Foreskin keratinocyte (primary cell): ENCODE measurements at places on chromosomes 12 and 14.

DNA sequence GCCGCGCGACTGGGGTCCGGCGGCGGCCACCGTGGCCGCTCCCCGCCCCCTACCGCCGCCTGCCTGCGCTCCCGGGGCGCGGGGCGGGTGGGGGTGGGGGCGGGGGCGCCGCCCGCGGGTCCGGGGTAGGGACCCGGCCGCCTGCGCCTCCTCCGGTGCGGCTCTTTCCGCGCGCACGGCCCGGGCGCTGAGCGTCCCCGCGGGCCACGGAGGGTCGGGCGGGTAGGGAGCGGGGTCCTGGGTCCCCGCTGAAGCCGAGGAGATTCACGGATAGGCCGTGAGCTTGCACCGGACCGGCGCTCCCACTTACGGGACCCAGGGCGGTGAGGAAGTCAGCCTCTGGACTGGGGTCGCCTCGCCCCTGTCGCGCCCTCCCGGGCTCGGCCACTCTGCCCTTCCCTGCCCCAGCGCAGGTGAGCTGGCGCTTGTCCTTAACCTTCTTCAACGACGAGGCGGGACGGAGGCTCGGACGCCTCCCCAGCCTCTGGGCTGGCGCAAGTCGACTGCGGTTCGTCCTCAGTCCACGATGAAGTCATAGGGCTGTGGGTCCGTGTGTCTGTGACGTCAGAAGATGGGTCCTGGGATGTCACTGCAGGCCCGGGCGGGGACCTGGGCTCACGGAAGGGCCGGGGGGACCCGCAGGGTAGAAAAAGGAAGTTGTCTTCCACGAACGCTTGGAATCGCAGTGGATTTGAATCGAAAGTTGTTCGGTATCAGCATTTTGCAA is 514 bp downstream of the FBXO34 start:
- peak; percentile 32 for DNase-seq

DNA sequence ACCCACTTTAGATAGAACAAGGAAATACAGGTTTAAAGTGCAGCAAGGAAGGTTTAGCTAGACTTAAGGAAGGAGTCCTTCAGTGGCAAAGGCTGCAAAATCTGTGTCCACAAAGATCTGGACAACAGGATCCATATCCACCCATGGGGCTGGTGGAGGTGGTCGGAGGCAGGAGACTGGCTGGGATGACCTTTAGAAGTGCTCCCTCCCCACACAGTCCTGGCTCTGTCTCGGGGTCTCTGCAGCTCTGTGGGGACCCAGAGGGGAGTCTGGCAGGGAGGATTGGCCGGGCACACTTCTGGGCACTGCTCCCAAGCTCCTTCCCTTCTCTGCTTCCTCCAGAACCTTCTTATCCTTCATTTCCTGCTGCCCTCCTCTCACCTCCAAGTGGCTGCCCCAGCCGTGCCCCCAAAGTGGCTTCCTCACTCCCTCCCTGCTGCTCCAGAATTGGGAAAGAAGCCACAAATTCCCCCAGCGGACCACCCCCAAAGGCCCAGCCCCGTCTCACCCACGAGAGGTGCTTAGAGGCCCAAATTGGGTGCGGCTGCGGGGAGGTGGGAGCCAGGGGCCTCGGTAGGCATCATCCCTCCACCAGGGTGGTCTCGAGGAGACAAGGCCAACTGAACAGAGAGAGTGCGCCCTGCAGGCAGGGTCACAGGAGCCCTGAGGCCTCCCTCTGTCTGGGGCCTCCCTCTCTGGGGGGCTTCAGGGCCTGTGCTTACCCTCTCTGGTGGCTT is 21.9 kb upstream of the PGF start:
- DNase-seq: no peak

DNA sequence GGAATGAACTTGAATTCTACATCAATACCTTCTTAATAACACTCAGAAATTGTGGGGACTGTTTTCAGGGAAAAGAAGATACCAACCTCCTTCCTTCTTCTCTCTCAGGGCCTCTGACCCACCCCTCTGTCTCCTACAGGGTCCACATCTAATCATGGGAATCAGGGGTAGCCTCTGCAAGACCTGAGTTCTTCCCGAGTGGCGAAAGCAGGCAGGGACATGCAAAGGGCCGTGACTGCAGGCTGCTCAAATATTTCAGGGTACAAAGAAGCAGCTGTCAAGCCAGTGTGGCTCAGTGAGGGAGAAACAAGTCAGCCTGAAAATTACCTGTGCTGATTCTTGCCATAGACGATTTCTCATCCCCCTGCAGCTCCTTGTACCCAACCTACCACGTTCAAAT is 123.1 kb upstream of the PARP11 start:
- DNase-seq: peak; percentile 33

DNA sequence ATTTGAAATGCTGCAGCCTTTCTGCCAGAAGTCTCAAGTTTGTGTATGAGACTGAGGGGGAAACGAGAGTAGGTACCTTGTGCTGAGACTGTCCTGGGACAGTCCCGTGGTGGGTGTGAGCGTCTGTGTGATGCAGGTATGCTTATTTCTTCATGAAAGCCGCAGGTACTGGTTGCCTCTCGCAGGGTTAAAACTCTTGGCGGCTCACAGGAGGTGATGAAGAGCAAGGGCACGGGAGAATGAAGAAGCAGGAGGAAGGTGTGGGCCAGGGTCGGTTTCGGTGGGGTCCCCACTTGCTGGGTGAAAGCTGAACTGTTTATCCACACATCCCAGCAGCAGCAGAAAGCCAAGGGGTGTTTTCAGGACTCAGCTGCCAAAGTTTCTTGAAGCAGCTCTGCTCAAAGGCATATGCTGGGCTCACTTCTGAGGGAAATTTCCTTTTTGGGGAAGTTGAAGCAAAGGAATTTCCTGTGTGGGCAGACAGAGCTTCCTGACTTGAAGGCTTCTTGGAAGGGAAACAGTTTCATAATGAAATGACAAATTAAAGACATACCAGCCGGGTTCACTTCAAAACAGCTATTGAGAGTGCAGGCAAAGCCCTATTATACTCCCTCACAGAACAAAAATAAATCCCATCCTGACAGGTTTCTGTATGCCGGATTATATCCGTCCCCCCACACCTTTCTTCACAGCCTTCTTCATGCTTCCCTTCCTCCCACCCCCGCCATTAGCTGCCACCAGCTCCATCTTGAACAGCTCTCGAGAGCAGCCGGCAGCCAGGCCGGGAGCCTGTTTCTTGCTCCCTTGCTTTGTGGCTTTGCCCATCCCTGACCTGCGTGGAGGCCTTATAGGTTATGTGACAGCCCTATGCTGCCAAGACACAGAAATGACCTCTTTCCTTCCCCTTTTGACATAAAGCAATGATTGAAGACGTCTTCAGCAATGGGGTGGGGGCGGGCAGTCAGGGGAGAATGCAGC is 116.6 kb downstream of the ETV6 start:
- DNase-seq: no peak

DNA sequence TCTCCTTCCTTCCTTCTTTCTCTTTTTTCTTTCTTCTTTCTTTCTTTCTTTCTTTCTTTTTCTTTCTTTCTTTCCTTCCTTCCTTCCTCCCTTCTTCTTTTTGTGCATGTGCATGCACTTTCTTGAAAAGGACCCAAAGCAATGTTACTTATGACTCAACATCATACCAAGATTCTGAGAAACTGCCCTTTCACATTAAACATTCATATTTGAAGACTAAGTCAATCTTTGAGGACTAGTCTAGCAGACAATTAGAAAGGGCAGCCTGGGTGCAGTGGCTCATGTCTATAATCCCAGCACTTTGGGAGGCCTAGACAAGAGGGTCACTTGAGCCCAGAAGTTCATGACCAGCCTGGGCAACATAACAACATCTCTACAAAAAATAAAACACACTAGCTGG is 212.8 kb upstream of the KITLG start:
- peak; percentile 64 for DNase-seq

- DNase-seq: no peak
Observed at GRCh38 chr12:47954467-47955045, 8.8 kb upstream of the TMEM106C start.

DNA sequence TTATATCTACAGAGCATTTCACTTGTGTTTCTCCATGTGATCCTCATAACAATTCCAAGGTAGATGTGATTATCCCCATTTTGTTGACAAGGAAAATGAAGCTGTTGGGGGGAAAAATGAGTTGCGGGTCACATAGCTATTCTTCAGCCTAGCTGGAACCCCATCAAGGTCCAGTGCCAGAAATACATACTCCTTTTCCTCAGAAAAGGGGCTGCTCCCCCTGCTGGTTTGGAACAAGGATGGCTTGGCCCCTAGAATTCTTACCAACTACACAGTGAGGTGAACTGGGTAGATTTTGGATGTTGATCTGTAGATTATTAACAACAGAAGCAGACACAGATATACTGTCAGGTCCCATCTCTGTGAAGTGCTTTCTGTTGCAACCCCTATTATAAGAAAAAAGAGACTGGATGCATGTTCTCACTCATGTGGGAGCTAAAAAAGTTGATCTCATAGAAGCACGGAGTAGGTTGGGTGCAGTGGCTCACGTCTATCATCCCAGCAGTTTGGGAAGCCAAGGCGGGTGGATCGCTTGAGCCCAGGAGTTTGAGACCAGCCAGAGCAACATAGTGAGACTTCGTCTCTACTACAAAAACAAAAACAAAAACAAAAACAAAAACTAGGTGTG is 8.9 kb downstream of the IKZF4 start:
- DNase-seq: no peak

GRCh38 chr14:55537782-55538181 is 42.2 kb upstream of the KTN1 start:
- DNase-seq: no peak

DNA sequence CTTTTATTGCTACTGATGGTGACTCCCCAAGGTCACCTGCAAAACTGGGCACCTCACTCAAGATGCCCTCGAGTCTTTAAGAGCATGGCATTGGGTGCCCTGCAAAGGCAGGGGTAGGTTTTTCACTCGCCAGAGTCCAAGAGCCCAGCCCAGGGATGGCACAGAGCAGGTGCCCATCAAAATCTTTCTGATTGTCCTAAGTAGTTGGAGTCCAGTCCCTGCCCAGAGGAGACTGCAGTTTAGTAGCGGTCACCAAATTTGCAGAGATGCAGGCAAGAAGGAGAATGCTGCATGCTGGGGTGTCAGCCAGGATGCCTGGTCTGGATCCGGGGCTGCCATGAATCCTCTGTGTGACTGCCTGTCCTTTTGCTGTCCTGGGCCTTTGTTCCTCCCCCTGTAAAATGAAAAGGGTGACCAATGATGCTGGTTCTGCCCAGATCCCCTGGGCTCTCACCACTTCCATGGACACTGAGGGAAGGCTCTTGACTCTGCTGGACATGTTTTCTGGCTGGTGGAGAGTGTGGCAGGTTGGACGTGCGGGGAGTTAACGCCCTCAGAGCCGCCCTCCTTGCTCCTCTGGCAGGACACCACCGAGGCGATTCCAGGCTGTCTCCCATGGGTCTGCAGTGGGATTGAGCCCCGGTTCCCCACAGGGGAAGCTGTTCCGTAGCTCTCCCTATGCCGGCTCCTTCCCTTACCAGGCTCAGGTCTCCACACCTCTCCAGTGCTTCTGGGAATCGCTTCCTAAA is 41.3 kb downstream of the DLK1 start:
- no peak for DNase-seq

GRCh38 chr12:107464644-107465043 is 221.0 kb upstream of the PWP1 start:
- DNase-seq: no peak

GRCh38 chr14:72350215-72350614 is 418.0 kb downstream of the RGS6 start:
- DNase-seq: no peak

GRCh38 chr12:50375802-50376201 is 20.6 kb downstream of the FAM186A start:
- no peak for DNase-seq

GRCh38 chr14:73125746-73126145 is 10.6 kb upstream of the PSEN1 start:
- DNase-seq: no peak

DNA sequence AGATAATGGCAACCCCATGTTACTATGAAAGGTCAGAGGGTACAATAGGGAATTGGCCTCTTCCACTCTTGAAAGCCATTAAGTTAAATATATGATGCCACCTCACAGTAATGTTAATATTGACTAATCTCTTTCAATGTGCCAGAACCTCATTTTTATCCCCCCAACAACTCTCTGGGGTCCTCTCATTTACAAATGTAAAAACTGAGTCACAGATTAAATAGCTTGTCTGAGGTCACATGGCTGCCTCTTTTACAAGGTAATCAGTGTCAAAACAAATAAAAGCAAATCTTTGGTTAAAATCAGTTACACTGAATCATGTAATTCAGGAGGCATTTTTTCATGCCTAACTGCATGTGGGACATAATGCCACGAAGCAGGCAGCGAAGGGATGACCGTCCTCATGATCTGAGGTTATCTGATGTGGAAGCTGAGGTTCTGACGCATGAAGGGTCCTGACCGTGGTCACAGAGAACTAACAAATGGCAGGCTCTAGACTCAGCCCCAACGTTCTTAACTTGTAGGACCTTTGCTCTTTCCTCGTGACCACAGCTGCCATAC is 78.5 kb downstream of the PTPN21 start:
- no peak for DNase-seq

DNA sequence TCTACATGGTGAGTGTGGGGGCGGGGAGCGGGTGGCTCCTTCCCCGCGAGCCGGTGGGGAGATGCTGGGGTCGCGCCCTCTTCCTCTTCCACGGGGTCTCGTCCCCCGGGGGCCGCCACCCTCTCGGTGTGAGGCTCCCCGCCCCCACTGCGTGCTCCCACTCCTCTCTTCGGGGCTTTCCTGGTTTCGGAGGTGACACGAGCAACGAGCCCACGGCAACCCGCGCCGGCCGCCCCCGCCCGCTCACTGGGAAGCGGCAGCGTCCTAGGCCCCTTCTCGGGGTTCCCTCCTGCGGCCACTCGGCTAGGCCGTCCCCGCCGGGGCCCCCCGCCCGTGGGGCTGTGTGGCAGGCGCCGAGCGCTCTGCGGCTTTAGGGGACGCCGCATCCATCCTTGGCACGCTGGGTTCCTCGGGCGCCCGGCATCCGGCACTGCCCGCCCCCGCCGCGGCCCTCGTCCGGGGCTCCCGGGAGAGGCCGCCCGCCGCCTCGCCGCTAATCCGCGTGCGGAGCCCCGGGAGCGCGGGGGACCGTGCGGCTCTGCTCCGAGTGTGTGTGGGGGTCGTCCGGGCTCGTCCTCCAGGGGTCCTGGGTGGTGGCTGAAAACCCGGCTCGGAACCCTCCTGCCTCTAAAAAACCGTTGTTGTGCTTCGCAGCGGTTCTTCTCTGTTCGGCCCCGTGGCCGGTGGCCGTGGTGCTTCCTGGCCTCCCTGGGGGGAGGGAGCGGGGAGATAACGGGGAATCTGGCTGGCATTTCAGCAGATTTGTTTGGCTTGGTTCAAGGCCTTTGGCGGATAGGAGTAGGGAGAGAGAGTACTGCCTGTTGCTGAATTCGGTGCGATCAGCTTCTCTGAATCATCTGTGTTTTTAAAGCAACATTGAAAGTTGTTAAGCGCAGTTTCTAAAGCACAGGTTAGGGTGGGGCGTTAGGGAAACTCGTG is 1.0 kb downstream of the PCNX1 start:
- peak; percentile 62 for DNase-seq

GRCh38 chr14:22221508-22221907 is 367.5 kb downstream of the DAD1 start:
- DNase-seq: no peak

- no peak for DNase-seq
Observed at GRCh38 chr12:102977945-102978706, 20.7 kb downstream of the ASCL1 start.

- no peak for DNase-seq
Observed at GRCh38 chr14:68270342-68270741, 450.8 kb downstream of the RAD51B start.

- DNase-seq: no peak
Observed at GRCh38 chr12:26678697-26679660, 154.0 kb downstream of the ITPR2 start.
